ENCODE measurements at places on chromosomes 3 and 15.

- no peak for DNase-seq
Observed at GRCh38 chr15:32817577-32817976, 99.8 kb downstream of the GREM1 start.

DNA sequence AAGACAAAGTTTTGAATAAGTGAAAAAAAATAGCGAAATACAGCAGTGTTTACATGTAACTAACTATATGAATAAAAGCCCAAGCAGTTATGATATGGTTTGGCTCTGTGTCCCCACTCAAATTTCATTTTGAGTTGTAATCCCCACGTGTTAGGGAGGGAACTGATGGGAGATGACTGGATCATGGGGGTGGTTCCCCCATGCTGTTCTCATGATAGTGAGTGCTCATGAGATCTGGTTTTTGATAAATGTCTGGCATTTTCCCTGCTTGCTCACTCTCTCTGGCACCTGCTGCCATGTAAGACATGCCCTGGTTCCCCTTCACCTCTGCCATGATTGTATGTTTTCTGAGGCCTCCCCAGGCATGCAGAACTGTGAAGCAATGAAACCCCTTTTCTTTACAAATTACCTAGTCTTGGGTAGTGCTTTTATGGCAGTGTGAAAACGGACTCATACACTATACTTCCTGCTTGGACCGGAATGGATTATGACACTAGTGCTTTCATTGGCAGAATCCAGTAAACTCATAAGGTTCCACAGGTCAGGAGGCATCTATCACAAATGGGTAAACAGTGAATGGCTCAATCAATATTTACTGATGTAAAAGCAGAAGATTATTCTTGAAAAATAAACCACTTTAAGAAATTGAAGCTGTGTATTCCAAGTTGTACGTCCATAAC lies 192.1 kb downstream of the CBLB start:
- no peak for DNase-seq

DNA sequence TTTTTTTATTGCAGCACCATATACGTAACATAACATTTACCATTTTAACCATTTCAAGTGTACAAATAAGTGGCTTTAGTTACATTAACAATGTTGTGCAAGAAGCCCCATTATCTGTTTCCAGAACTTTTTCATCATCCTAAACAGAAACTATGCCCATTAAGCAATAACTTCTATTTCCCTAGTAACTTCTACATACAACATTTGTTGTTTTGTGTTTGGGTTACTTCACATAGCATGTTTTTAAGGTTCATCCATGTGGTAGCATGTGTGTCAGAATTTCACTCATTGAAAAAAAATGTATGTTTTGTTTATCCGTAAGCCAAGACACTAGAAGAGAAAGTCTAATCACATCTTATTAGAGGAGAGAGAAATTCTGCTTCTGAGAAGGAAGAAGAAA lies 450.5 kb upstream of the PDZRN3 start:
- DNase-seq = no peak

- DNase-seq = no peak
Observed at GRCh38 chr3:126135071-126135405, 45.3 kb downstream of the ALDH1L1 start.

DNA sequence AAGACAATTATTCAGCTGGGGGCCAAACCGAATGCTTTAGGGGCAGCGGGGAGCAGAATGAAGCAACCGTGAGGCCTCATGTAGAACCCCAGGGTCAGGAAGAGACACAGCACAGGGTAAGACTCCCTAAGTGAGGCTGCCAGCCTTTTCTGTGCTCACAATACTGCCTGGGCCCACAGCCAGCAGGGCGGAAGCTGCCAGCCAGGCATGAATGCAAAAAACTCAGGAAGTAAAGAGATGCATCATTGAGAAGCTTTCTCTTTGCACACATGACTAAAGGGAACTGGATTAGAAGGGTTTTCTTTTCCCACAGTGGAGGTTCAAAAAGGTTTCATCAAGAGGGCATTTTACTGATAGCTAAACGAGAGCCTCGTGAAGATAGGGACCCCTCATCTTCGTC lies 33.3 kb downstream of the CA12 start:
- DNase-seq = no peak

GRCh38 chr15:77036537-77037387 lies 34.1 kb downstream of the TSPAN3 start:
- DNase-seq = no peak

DNA sequence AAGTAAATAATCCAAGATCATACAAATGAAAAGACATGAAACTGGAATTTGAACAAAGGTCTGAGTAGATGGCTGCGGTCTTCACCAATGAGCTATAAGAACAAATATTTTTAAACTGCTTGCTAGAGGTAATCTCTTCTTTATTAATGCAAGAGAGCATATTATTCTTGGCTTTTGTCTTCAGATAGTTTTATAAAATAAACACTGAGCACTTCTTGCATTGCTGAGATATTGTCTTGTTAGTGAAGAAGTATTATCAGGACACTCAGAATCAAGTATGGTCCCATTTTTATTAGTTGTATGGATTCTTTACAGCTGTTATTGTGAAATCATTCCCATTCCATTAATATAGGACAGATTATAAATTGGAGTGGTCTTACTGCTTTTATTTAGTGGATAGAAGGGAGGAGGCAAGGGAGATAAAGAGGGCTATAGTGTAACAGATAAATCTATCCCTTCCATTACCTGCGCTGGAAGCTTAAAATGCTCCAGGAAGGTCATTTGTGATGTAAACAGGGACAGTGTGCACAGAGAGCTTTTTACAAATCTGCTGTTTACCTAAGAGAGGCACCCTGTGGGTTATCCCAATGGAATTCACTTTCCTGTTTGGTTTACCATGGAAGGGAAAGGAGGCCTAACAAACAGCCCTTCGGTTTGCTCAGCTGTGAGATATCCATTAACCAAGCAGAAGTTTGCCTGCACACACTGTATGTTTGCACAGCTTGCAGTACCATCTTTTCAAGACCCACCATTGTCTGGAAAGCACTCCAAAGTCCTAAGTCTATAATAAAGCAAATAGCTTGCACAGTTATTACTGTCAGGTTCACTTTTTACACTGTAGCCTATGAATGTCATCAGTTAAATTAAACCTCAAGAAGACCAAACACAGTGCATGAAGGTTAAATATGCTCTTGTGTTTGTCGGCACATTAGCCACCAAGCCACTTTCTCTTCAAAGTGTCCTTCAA lies 347.7 kb upstream of the TGFBR2 start:
- DNase-seq = no peak

GRCh38 chr3:106231086-106231485 lies 362.3 kb upstream of the CBLB start:
- DNase-seq = no peak

DNA sequence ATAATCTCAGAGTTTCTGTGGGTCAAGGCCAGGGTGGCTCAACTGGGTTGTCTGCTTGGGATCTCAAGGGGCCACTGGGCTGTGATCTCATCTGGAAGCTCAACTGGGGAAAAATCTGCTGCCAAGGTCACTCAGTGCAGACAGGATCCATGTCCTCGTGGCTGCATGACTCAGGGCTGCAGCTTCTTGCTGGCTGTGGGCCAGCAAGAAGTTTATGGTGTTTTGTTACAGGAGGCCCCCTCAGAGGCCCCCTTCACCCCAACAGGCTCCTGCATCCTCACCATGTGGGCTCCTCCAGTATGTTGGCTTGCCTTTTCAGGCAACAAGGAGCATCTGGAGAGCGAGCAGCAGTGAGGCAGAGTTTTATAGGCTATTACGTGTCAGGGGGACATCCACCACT lies 14.6 kb downstream of the OCA2 start:
- no peak for DNase-seq

DNA sequence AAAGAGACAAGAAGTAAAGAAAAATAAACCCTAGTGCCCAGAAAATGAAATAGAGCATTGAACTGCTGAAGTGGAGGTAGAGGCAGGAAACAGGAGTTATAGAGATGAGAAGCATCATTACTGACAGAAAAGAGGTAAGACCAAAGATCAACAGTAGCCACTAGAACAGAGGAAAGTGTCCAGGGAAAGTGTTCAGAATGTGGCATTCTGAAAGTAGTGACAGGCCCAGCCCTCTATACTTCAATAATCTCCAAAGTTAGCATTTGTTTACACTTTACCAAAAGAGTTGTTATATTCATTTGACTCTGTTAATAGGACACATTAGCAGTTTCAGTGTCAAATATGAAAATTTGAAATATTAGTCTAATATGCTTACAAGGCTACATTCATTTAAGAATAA lies 727.1 kb upstream of the NECTIN3 start:
- no peak for DNase-seq

DNA sequence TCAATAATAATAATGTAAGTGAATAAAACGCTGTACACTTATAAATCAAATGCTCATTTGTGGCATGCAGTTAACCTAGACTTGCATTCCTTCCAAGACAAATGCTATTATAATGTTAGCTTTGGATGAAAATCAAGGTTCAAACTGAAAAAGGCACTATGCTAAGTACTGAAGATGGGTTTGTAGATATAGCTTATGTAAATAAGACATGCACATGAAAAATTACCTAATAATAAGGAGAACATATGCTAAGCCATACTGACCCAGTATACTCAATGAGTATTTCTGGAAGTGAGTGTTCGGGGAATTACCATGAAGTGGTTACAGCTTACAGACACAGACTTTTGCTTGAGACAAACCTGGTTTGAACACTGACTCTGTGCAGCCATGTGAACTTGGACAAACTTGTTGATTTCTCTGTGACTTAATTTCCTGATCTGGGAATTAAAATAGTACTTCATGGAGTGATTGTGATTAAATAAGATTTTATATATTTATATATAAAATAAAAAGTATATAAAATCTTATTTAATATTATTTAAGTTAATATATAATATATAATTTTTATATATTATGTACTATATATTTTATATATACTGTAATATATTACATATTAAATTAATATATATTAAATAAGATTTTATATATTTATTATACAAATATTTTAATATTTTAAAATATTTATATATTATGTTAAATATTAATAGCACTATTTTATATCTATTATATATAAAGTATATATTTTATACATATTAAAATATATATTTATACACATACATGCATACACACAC lies 159.2 kb downstream of the ZPLD1 start:
- DNase-seq = no peak

DNA sequence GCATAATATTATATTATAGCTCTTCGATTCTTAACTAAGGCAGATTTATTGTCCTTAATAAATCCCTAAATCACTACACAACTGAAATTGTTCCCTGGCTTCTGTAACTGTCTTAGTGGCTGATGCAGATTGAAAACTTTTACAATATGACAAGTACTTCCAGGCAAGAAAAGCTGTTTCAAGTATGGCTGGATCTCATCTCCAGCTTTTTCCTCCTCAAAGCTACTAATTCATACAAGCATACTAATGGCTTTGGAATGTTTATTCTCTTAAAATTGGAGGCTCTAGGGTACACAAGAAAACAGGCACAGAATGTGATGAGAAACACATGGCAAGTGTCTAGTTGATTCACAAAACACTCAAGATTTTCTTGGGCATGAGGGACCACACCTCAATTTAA lies 351.5 kb upstream of the ICE2 start:
- no peak for DNase-seq

GRCh38 chr3:153789380-153789779 lies 331.8 kb upstream of the ARHGEF26 start:
- no peak for DNase-seq

DNA sequence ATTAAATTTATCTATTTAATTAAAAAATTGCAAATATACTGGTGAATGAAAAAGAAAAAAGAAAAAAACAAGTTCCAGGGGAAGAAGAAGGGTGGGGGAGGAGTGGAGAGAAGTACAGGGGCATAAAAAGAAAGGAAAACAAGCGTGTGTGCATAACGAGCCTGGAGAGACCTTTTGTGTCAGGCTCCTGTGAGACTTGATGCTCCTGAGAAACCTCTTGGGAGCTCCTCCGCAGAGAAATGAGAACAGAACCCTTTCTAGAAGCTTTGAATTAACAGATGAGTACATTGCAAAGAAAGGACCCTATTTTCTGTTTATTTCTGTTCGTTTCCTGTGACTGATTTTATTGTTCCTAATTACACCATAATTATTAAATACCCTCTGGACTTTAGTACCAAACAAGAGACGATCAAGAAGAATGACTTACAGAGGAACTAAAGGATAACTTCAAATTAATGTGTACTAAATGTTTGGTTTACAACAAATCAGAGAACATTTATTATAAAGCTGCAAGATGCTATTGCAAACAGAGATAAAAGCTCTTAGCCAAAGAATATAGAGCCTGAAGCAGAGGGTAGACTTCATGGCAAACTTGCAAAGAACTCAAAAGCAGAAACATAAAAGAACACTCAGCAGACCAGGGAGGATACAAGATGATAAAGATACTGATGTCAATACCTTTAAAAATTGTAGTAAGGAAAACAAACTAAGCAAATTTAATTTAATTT lies 74.7 kb downstream of the DPPA2 start:
- no peak for DNase-seq

Measured in cortex of kidney (tissue), 1 donor.